Kidney capillary endothelial cell (primary cell): ENCODE measurements at places on chromosomes 7 and 10.

- no peak for DNase-seq
These were observed 45.5 kb upstream of the STEAP1B start for GRCh38 chr7:22545529-22545928.

DNA sequence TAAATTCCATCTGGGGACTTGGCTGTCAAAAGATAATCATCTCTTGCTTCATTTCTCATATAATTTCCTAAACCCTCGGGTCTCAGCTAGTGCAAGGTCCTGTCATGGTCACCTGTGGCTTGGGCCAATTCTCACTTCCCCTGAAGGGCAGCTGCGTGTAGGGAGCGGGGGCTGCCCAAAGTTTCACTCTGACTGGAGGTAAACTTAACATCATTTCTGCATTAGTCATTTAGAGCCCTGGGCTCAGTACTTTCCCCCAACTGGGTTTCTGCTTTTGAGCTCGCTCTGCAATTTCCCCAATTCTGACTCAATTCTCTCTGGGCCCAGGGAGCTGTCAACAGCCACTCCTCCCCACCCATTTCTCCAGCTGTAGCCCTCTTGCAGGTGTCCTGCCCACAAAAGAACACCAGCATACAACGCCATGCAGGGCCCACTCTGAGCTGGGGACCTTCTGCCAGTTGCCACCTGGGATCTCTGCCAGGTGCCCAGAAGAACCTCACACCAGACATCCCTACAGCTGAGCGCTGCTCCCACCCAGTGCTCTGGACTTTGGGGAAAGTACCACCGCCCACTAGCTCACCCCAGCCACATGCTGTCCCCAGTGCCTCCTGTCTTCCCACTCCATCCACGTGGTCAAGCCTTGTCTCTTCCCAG is 37.9 kb downstream of the VOPP1 start:
- no peak for DNase-seq

DNA sequence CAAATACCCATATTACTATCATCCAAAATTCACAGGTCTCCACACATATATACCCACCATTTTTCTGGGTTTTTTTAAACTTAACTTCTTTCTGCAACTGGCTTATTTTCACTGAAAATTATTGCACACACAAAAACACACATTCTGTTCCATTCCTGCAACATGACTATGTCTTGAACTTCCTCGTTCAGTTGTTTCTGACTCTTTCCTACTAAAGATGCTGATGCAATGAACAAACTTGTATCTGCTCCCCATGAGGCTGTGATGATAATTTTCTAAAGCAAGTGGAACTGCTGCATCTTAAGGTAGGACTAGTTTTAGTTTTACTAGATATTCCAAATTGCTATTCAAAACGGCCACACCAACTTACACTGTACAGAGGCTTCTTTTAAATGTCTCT is 77.7 kb downstream of the OSBPL3 start:
- no peak for DNase-seq

DNA sequence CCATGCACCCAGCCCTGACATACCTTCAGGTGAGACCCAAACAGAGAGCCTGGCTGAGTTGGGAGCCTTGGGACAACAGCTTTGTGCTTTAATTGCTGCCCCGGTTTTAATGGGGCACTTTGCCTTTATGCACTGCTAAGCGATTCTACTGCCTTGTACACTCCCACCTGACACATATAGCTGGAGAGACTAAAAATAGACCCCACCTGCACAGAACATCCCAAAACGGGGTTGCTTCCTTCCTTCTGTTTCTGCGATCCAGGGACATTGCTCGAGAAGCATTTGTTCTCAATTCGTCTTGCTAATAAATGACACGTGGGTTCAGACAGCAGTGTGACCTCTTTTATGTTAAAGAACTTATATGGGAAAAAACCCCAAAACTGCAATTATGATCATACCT is 258.8 kb upstream of the MYO3A start:
- no peak for DNase-seq

GRCh38 chr10:2445370-2445769 is 622.0 kb upstream of the PFKP start:
- no peak for DNase-seq

- DNase-seq, result no peak
These were observed 38.9 kb downstream of the POU6F2 start for GRCh38 chr7:39016609-39017008.

DNA sequence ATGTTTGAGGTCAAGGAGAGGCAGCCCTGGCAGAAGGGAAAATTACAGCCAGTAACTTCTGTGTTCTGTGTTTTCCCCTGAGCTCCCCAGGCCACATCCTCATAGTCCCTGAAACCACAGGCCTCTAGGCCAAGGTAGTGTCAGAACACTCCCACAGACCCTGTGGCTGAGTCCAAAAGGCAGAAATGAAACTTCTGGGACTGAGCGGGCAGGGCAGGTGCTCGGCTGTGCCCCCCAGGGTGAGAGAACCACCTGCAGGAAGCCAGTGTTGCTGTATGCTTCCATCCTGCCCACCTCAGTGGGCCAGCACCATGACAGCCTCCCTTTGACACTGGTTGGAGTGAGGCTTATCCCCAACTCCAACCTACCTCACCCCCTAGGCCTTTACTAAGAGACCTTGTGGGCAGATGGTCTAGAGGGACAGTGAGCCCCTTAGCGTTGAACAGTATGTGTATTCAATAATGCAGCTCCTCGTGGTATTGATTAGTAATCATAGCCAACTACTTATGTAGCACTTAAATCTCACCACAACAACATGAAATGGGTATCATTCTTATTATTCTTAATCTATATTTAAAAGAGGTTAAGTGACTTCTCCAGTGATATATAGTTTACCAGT is 30.3 kb downstream of the PIK3CG start:
- no peak for DNase-seq

DNA sequence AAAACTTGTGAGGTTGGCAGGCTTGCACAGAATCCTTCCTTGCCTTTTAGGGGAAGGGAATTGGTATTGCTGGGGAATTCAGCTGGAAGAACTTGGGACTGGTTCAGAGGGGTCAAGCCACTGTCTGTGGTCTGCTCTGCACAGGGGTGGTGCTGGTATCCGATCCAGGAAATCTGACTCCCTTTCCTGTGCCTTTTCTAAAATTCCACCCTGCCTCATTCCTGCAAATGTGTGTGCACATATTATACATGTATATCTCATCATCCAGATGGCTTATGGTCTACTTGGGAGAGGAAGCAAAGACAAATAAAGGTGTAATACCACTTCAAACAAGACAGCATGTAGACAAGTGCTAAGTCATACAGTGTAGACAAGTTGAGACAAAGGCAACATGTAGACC is 14.3 kb downstream of the UBTD1 start:
- no peak for DNase-seq

DNA sequence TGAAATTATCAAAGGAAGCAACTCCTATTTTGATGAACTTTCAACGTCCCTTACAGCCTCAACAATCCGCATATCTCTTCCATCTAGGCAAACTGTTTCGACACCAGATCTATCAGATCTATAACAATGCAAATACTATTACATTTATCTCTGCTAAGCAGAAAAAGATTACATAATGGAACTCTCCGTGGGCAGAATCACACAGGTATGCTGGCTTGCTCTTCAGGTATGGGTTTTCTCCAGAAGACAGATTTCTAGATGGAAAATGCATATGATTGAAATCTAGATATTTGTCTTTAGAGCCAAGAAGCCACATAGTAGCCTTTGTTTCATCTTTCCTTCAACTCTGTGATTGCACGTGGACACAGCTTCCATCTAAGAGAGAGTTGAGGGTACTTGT is 38.6 kb downstream of the ADAM12 start:
- no peak for DNase-seq

DNA sequence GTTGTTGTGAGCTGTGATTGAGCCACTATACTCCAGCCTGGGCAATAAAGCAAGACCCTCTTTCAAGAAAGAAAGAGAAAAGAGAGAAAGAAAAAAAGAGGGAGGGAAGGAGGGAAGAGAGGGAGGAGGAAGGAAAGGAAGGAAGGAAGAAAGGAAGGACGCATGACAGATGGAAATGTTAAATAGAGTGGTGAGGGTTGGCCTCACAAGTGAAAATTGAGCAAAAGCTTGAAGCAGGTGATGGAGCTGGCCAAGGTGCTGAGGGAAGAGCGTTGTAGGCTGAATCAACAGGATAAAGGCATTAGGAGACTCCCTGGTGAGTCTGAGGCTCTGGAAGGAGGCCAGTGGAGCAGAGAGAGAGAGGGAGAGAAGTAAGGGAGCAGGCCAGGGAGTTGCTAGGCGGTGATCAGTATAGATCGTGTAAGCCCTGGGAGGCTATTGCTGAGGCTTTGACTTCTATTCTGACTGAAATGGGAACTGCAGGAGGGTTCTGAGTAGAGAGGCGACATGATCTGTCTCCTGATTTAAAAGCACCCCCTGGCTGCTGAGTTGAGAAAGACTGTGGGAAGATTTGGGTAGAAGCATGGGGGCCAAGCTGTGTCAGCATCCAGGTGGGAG is 26.5 kb upstream of the TMEM248 start:
- DNase-seq, result no peak

DNA sequence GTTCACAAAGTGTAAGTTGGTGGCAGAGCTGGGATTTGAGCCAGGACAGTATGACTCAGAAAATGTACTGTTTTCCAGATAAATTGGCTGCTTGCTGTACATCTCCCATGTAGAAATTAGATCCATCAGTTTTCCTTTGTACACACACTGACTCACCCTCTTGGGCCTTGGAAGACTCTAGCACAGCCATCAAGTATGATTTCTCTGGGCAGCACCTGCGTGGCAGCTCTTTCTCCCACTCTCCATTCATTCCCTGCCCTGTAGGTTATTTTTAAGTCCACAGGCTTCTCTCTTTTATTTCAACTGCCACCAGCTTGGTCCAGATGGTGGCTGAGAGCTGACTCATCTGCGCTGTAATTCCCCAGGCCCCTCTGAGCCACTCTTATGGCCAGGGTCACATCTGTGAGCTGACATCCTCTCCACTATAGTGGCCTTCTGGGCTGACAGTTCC is 28.3 kb upstream of the SDK1 start:
- no peak for DNase-seq

DNA sequence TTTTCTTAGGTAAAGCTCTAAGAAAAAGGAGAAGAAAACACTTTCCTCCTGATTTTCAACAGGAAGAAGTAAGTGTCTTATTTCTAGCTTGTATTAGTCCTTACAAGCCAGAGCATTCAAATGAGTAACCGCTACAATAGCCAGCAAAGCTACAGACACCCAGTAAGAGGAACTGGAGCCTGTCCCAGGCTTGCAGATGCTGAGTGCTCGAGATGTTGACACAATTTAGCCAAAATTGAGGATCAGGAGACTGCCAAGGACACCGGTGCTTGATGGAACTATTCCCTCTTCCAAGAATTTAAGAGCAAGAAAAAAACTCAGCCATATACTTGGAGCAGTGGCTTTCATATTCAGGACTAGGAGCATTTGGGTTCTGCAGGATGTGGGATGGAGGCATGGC is 149.3 kb upstream of the DPP6 start:
- no peak for DNase-seq

DNA sequence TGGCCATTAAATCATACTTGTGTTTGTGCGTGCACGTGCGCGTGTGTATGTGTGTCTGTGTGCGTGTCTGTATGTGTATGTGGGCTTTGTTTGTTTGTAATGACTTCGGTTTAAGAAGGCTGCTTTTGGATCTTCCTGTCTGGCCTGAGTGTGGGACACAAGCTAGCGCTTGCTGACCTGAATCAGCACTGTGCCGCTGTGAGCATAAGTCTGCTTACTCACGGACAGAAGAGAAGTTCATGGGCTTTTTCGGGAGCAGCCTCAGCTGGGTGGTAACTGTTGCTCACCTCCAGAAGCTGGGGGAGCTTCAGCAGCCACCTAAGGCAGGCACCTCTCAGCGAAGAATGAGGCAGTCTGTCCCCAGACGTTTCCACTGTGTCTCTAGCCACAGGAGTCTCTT is 56.1 kb upstream of the TRUB1 start:
- no peak for DNase-seq

- DNase-seq, result no peak
These were observed 29.2 kb downstream of the PITRM1 start for GRCh38 chr10:3143366-3143765.

GRCh38 chr7:106317971-106318370 is 33.2 kb upstream of the NAMPT start:
- no peak for DNase-seq
